Activated CD8-positive, alpha-beta memory T cell treated with anti-CD3 and anti-CD28 coated beads, Interleukin-2, amount 50 U/mL, for 48 hours (primary cell): ENCODE measurements at places on chromosomes 5 and 9.

GRCh38 chr5:170545811-170546210 lies 42.0 kb downstream of the KCNIP1 start:
- no peak for DNase-seq

GRCh38 chr5:14560091-14560595 lies 21.4 kb upstream of the OTULINL start:
- DNase-seq = no peak

DNA sequence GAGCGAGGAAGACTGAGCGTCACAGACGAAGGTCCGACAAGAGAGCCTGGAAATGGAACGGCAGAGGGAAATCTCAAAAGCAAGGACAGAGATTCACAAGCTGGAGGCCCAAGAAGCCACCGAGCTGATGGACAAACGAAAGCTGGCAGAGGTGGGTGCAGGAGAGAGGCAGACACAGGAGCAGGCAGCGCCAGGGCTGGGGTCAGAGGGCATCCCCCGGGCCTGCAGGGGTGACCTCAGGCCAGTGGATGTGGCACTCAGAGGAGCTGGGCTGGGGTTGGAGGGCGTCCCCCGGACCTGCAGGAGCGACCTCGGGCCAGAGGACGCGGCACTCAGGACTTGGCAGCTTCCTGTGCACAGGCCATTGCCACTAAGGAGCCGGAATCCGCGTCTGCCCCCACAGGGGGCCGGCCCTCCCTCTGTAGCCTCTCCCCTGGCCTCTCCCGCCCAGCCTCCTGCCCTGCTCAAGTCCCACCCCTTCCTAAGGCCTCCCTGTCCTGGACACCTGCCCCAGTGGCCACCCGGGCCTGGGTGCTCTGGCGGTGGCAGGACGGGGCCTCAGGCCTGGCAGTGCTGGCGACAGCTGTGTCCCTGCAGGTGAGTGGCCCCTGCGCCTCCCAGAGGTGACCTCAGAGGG lies 40.4 kb downstream of the EXD3 start:
- DNase-seq = no peak

- DNase-seq = no peak
These were observed 8.2 kb upstream of the SEMA5A start for GRCh38 chr5:9554122-9554521.

DNA sequence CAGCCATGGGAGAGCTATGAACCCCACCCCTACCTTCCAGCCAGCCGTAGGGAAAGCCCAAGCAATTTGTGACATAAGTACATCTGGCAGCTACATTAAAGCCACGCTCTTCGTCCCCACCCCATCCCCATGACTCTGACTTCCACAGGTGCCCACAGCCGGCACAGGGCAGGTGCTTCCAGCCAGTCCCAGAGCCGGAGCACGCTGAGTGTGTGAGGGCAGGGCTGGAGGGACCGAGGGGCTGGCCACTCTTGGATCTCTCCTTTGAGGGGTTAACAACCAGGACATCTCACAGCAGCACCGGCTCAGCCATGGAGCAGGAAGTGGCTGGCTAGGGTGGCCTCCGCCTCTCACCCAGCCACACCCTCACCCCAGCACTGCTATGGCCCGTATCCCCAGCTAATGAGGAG lies 2.4 kb upstream of the FAM78A start:
- no peak for DNase-seq

- no peak for DNase-seq
These were observed 24.2 kb downstream of the NEK6 start for GRCh38 chr9:124281931-124282371.

DNA sequence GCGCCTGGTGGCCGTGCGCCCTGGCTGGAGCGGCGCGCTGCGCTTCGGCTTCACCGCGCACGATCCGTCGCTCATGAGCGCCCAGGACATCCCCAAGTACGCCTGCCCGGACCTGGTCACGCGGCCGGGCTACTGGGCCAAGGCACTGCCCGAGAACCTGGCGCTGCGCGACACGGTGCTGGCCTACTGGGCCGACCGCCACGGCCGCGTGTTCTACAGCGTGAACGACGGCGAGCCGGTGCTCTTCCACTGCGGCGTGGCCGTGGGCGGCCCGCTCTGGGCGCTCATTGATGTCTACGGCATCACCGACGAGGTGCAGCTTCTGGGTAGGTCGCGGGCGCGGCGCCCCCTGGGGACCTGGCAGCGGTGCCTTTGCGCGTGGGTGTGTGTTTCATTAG lies 28.9 kb downstream of the NEURL1B start:
- DNase-seq = no peak

GRCh38 chr5:95930141-95930930 lies 31.3 kb downstream of the ELL2 start:
- no peak for DNase-seq

- peak; percentile 63 for DNase-seq
These were observed 1.7 kb downstream of the TRIO start for GRCh38 chr5:14144586-14145434.

- no peak for DNase-seq
These were observed 148.1 kb upstream of the DMRT1 start for GRCh38 chr9:693201-694091.

DNA sequence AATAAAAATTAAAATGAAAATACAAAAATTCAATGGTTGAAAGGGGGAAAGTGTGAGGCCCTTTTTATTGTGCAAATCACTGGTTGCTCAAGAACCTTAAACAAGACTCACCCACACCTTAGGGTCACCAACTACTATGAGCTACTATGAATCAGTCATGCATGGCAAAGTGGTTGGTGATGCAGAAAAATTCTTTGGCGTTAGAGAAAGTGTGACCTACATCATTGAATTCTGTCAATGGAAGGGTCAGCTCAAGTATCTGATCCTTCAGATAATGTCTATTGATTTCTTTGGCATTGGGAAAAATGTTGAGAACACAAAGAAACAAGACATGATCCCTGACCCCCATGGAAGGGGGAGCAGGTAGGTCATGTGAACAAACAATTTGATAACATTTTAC lies 149.7 kb upstream of the ADCY2 start:
- DNase-seq = no peak

- no peak for DNase-seq
These were observed 5.1 kb upstream of the CCDC192 start for GRCh38 chr5:127697894-127698600.
